ENCODE measurements at places on chromosomes 2 and 18.

- DNase-seq = no peak
Observed at GRCh38 chr2:9200633-9201015, 6.0 kb upstream of the ASAP2 start.

- DNase-seq = no peak
Observed at GRCh38 chr18:28359176-28359575, 182.2 kb upstream of the CDH2 start.

DNA sequence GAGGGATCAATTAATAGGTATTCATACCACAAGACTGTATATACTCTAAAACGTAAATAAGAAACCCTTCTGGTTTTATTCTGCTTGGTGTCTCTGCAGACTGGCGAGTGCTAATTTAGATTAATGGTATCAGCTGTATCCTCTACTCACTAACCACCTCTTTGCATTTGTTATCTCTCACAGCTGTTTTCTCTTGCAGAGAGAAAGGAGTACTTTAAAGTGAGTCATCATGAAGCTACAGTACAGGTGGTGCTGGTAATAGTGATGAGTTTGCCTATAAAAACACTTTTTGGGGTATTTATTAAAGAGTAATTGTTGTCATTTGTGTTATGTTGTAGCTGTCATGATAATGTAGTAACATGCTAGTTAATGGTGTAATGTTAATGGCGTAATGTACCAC is 147.7 kb downstream of the NETO1 start:
- DNase-seq = no peak

DNA sequence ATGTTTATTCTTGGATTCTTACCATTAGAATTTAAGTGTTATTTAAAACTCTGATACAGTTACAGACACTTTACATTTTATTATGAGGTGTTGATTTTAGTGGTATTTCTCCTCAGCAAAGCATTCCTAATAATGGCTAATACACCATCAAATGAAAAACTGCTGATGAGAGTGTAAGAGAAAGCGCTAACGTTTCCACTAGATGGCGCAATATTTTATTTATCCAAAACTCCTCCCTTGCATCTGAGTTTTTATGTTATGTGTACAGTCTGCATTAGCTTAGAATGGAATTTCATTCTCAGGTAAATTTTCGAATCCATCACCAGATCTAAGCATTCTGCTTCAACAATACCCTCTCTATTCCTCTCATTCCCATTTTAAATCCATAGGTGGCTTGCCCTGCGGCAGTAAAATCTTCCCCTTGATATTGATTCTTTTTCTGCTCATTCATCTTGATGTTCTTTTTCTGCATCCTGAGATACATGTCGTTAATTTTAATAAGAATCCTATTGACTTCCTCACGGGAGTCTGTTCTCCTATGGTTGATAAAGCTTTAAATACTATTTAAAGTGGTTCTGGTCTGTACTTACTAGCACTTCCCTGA is 53.9 kb downstream of the PRKRA start:
- DNase-seq = peak; percentile 10

DNA sequence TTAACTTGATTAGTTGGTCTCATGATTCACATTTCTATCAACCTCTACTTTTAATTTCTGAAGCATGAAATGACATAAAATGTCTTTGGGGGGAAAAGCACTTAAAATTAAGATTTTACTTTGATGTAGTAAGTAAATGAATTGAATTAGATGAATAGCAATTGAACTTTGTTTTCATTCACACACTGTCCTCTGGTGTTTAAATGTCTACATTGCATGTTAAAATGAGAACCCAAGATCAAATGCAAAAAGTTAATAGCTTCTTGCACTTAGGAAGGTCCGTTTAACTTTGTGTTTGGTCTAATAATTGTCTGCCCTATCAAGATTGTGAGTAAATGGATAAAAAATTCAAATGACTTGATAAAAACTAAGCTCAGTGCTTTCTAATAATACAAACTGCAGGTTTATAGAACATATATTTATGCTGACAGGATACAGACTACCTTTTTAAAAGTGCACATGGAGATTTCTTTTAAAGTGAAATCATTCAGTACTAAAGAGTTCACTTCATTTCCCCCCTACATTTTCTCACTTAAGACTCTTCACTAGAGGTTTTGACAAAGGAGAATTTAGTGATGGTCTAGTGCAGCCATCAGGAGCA is 156.2 kb upstream of the NABP1 start:
- no peak for DNase-seq

DNA sequence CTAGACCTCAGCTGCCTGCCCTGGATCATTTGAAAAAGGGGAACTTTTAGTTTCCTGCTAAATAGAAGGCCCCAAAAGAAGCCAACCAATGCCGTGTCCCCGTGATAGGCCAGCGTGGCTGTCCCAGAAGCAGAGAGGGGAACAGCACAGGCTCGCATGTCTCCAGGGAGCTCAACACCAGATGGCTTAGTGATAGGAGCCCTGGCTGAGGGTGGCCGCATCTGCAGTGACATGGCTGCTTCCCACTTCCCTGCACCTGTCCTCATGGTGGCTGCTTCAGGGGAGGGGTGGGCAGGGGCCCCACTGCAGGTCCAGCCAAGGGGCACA is 79.6 kb downstream of the MBP start:
- no peak for DNase-seq

GRCh38 chr18:6382963-6383362 is 31.7 kb downstream of the L3MBTL4 start:
- DNase-seq = no peak

DNA sequence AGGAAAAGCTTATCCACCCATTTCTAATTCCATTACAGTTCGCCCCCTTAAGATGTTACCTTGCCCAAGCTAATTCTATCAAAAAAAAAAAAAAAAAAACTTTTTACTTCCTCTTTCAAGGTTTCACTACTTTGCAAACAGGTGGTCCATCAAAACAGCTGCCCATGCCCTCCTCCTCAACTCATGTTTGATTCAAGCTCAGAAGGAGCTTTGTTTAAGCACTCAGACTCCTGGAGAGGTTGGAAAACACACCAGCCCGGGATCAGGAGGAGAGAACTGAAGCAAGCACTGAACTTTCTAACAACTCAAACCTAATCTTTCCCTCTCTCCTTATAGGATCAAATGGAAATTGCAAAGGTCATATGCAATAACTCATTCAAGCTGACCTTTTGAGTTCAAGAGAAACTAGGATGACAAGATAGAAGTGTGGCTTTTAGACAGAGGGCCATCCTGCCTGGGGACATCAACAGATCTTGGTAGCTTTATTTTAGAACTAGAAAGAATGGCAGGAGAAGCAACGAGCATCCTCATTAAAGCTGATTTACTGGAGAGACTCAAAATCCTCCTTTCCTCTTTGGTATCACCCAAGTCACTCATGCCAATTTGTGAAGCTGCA is 28.3 kb upstream of the FZD7 start:
- DNase-seq = no peak

DNA sequence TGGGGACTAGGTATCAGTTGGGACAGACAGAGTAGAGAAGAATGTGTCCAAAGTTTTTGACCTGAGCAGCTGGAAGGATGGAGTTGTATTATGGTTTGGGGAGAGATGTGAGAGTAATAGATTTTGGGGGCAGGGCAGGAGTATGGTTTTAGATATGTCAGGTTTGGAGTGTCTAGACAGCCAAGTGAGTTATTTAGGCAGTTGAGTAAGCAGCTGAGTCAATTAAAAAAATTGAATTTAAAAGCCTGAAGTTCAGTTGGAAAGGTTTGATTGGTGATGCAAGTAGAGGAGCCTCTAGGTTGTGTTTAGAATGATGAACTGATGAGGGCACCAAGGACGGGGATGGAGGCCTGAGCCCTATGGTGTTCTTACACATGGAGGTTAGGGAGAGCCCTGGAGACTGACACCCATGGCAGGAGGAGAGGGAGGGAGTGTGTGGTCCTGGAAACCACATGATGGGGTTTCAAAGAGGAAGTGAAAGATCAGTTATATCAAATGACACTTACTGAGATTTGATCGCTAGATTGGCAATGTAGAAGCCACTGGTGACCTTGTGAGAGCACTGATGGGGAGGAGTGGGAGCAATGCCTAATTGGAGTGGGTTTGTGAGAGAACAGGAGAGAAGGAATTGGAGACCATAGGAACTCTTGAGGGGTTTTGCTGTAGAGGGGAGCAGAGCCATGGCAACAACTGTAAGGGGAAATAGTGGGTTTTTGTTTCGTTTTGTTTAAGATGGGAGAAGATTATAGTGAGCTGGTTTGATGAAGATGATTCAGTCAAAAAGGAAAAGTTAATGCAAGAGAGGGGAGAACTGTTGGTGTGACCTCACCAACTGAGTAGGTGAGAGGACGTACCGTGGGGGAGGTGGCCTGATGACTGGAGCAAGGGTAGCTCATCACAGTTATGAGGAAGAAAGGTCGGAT is 10.3 kb downstream of the ITGA6 start:
- no peak for DNase-seq

GRCh38 chr2:26801328-26801727 is 15.5 kb downstream of the CENPA start:
- no peak for DNase-seq

GRCh38 chr18:75158465-75159237 is 50.3 kb downstream of the PTGR3 start:
- DNase-seq = no peak

DNA sequence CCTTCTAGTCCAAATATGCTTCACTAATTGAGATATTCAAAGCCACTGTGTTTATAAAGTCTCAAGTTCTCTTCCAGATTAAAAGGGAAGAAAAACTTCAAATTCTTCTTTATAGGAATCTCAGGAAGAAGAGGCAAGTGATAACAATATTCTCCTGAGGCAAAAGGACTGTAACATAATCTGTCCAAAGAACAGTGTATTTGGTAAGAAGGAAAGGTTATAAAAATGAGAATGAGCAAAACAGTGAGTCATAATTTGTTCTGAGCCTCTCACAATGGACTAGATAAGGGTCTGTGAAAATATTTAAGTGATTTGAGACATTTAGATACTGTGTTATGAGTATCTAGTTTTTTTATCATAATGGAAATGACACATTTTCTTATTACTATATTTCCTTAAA is 44.3 kb downstream of the SNRPD1 start:
- DNase-seq = no peak

GRCh38 chr18:10051877-10052631 is 138.2 kb downstream of the VAPA start:
- DNase-seq = no peak

GRCh38 chr2:64627860-64628841 is 25.6 kb downstream of the SERTAD2 start:
- DNase-seq = no peak

DNA sequence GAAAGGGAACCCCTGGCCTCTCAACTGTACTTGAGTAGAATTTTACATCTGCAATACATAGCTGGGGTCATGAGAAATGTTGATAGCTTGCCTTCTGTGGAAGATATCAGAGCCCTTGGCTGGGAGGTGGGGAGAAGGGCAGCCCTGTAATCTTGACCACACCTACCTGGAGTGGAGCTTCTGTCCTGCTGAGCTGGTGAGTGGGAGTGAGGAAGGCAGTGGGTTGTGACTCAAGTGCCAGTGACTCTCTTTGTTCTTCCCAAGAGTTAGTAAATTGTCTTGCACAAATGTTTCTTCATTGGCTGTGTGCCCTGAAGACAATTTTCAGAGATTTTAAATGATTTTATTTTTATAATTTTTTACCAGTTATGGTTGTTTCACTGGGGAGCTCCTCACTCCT is 277.3 kb downstream of the MBD5 start:
- DNase-seq = no peak

DNA sequence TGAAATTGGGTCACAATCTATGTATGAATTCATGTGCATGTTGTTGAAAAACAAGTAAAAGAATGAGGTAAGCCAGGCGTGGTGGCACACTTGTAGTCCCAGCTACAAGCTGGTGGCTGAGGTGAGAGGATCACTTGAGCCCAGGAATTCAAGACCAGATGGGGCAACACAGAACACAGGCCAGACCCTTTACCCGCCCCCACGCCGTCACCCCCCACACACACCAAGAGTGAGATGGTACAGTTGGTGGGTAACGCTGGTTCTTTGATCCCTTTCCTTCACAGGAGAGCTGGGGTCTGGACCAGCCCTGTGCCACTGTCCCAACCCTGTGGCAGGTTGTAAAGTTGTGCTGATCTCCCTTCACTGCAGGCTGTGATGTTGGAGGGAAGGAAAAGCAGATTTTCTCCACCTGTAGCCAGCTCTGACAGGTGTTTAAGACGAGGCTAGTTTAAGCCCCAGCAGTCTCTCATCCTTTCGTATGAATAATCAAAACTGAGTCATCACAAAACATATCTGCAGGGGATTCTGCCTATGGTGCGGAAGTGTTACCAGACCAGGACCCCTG is 13.6 kb downstream of the B3GNT2 start:
- DNase-seq = no peak

DNA sequence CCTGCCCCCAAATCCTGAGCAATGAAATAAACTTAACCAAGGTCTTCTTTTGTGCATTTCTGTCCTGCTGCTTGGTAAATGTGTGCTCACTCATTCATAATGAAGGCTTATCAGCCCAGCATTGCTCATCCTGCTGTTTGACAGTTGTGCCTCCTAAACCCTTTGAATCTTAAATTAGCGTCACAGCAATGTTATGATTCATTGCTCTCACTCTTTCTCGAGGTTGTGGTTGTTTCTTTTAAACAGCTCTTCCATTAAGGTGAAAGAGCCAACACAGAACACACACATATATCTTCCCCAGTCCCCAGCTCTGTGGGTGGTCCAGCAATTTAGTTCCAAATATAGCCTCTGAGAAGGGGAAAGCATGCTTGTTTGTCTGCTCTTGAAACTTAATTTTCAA is 84.0 kb downstream of the EVA1A start:
- DNase-seq = no peak

DNA sequence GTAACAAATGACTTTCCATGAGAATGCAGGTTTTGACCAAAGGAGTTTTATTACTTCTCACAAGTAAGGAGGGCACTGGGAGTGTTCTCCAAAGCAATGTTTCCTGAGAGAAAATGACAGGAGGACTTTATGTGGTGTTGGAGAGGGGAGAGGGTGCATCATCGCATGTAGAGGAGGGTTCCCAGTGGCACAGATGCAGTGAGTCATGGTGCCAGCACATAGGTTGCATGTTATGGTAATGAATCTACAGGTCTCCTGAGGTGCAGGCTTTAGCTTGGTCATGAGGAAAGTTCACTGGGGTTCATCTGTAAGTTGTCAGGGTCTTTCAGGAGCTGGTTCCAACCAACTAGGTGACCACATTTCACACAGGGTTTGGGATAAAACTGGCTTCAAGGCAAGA is 30.4 kb downstream of the NAT8 start:
- DNase-seq = no peak

DNA sequence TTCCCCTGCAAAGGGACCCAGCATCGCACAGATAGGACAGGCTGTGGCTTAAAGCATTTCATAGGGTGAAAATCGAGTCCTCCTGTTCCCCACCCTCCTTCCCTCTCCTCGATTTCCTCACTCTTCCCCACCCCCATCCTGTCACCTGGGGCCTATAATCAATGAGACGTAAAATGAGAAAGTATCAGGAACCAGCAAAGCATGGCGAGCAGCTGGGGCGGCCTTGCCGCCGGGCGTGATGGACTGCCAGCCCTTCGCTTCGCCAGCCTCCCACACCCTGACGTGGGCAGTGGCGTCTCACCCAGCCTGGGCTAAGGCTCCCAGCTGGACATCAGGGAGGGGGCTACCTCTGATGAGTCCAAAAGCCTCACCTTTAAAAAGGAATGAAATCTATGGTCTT is 11.1 kb downstream of the SLC30A3 start:
- DNase-seq = no peak

Data from cerebellar nuclear complex (tissue), 1 donor.